ENCODE measurements at places on chromosomes 4 and X.

- DNase-seq, result no peak
Observed at GRCh38 chr4:31391976-31392375, 671.8 kb downstream of the PCDH7 start.

DNA sequence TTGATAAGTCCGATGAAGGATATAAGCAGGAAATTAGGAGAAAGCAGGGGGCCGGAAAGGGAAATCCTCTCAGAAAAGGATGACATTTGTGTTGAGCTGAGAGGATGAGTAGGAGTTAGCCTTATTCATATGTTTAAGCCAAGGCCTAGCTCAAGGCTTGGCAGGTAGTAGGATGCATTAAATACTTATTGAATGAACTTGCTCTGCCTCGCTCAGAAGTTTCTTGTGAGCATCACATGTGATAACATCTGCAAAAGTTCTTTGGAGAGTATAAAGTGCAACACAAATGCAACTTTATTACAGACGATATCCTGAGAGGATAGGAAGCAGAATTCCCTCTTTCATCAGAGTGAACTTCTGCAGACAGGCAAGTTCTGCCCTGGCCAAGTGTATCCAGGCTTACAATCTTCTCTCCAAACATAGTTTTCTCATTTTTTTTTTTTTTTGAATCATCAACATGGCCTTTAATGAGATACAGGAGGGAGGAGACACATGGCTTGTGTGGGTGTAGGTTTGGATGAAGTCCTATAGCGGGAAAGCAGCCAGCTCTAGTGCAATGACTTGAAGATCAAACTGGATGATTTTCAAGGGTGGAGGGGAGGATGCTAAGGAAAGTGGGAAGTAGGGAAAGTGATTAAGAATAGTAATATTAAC lies 48.1 kb downstream of the LUZP4 start:
- DNase-seq, result no peak

DNA sequence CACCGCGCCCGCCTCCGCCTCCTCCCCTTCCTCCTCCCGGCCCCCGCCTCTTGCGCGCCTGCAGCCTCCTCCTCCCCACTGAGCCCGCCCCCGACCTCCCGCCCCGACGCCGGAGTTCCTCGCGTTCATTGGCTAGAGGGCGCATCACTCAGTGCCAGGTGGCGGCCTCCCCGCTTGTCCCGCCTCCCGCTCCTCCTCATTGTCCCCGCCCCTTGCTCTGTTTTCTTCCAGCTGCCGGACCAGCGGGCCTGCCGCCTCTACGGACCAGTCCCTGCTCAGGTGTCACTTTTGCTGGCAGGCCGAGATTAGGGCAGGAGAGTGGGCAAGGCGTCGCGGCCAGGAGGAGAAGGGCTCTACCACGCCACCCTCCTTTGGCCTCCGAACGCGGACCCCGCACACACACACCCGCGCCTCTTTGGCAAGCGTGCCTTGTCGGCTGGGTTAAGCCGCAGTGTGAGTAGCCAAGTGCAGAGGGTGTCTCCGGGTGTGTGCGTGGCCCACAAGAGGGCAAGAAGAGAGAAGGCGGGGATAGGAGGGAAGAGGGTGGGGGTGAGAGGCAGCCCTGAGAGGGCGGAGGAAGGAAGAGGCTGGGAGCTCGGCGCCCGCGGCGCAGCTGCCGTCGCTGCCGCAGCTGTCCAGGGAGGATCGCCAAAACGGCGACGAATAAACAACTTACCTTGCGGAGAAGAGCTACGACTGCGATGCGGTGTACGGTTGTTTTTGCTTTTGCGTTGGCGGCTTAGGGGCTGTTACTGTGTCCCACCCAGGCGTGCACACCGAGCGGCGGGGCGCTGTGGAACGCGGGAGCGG lies 436 bp upstream of the PPP3CA start:
- DNase-seq, result peak; percentile 97

GRCh38 chrX:49058794-49059193 lies at the start of gene CCDC120:
Gene CCDC120, plus strand, starts transcription at chrX:49058999. Its CDS starts 3,043 bp downstream, at chrX:49062042.
- peak; percentile 43 for DNase-seq

GRCh38 chr4:107497054-107497453 lies 223.0 kb downstream of the PAPSS1 start:
- DNase-seq, result no peak

GRCh38 chrX:44082829-44083228 lies 109.6 kb upstream of the NDP start:
- no peak for DNase-seq

DNA sequence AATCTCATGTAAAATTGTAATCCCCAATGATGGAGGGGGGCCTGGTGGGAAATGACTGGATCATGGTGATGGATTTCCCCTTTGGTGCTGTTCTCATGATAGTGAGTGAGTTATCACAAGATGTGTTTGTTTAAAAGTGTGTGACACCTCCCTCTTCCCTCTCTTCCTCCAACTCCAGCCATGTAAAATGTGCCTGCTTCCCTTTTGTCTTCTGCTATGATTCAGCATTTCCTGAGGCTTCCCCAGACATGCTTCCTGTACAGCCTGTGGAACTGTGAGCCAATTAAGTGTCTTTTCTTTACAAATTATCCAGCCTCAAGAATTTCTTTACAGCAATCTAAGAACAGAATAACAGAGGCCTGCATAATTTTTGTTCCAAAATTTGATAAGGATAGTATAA lies 85.2 kb downstream of the ANAPC10 start:
- peak; percentile 2 for DNase-seq
